CD8-positive, alpha-beta T cell (primary cell): ENCODE measurements at places on chromosomes 4 and X.

GRCh38 chr4:127997534-127998388, 32.6 kb downstream of the ABHD18 start:
- no peak for DNase-seq

- DNase-seq: no peak
These were observed 10.9 kb downstream of the GPAT3 start for GRCh38 chr4:83546786-83547185.

DNA sequence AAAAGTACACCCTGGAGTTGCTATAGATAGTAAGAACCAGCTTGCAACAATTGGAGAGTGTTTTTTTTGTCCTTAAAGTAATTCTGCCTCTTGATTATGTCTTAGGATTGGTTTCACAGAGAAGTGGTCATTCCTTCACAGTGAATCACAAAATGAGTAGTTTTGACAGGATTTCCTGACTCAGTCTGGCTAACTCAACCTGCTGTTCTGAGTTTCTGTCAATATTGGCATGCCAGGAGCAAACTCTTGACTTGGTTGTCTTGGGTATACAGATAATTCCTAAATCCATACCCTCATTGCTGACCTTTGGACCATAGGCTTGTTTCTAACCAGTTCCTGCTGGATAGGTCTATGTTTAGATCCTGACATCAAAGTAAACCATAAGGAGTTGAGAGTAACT, 9.4 kb downstream of the FHIP1A start:
- no peak for DNase-seq

DNA sequence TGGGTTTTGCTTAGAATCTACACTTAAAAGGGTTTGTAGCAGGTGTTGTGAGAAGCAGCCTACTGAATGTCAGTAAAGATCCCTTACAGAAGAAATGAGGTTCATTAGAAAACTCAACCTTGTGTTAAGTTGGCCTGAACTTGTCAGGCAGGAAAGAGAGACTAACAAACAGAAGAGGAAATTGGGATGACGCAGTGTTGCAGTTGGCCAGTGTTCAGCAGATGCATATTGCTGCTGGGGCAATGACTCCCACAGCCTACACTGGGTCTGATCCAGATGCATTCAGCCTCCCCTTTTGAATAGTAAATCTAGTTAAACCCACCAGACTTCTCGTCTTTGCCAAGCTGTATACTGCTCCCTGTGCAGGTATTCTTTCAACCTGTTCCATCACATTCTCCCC, 409.4 kb downstream of the UBE2NL start:
- DNase-seq: no peak

- DNase-seq: no peak
These were observed 2.3 kb upstream of the MSX1 start for GRCh38 chr4:4857001-4857808.

- no peak for DNase-seq
These were observed 9.7 kb downstream of the UNC5C start for GRCh38 chr4:95539106-95539505.

GRCh38 chr4:76758290-76758882, 139.6 kb downstream of the SOWAHB start:
- DNase-seq: no peak

DNA sequence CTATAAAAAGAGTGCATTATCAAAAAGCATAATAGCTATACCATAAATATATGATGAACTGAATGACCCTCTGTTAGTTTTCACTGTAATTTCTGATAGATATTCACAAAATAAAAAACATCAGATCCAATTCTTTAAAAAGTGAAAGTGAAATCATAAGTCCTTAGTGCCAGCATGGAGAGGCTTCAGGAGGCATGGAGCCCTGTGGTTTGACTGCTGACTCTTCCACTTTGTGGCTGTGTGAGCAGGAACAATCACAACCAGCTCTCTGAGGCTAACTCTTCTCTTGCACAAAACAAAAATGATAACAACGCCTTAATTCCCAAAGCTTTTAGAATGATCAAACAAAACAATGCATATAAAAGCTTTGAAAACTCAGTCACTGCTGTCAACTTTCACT, 1143.9 kb downstream of the PDHA2 start:
- DNase-seq: no peak

DNA sequence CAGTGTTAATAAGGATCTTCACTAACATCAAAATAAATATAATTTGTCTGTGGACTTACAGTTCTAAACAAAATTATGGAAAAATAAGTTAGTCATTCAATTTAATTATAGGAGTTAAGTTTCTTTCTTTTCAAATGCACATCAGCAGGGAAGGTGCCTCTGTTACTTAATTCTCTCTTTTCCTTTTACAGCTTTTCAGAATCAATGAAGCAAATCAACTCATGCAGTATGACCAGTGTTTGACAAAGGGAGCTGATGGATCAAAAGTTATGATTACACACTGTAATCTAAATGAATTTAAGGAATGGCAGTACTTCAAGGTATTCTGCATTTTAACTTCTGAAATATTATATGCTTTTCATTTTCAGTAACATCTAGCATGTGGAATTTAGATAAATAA, 15.9 kb downstream of the HMGB2 start:
- DNase-seq: no peak

- no peak for DNase-seq
These were observed 15.0 kb upstream of the BCLAF3 start for GRCh38 chrX:20005883-20006282.
